ENCODE measurements at places on chromosomes 12 and 14.

GRCh38 chr14:24437020-24437735, 5.4 kb downstream of the SDR39U1 start:
- DNase-seq = no peak

DNA sequence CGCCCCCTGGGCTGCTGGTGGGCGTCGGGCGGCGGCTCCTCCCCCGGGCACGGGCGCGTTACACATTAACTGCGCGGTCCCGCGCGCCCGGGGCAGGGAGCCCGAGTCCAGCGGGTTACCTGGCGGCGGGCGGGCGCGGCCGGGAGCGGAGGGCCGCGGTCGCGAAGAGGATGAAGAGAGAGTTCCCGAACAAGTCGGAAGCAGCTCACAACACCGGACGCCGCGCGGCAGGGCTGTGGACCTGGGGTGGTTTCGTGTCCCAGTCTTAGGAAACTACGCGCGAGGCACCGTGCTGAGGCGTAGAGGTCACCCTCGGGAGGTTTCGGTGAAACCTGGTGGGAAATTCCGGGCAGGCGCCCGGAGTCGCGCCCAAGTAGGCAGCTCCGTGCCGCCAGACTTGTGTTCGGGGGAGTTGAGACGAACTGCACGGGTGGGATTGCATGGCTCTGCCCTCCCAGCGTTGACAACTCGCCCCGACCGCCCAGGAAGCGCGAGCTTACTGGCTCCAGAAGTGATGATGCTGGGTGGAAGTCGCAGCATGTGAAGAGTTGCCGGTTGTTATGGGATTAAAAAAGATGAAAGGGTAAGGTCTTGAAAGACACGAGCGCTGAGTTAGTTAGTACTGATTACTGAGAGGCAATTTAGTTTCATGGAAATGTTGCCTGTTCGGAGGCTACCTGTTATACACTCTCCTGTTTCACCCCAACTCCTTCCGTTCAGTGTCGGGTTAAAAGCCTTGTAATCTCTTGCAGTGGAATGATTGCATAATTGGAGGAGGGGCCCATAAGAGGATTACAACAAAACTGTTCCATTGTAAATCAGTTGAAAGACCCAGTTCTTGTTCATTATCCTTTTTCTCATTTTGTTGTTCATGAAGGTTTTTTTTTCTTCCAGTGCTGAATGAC, 879 bp downstream of the RAB3IP start:
- DNase-seq = peak; percentile 35

GRCh38 chr14:69014829-69015259, 35.7 kb upstream of the ACTN1 start:
- DNase-seq = no peak

DNA sequence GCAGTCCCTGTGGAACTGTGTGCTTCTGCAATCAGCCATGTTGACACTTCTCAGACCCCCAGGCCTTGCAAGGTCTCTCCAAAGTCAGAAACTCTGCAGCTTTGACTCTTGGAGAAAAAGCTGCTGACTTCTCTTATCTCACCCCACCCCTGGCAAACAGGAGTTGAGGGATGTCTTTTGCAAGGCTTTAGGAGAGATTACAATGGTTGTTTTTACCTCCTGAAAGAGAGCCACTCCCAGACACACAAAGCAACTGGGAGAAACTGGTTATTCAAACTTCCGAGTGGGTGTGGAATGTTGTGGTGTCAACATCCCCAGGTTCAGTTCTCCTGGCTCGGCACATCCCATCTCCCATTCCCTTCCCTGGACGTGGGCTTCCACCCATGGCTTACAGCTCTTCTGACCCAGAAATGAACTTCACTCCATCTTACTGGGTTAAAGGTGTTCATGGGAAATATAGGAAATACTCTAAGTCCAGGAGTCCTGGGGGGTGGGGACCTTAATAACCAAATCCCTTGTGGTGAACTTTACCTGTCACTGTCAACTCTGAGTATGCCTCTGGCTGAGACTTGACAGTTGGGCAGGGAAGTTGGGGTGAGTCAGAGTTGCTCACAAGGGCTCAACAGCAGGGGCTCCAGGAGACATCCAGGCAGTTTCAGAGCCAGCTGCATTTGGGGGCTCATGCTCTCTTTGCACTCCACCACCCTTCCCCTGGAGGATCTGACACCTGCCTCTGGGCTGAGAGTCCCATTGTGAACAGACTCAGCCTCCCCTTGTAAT, 41.9 kb downstream of the CCDC177 start:
- DNase-seq = no peak

- DNase-seq = no peak
Measured at GRCh38 chr14:90743826-90744225, 72.4 kb downstream of the TTC7B start.

DNA sequence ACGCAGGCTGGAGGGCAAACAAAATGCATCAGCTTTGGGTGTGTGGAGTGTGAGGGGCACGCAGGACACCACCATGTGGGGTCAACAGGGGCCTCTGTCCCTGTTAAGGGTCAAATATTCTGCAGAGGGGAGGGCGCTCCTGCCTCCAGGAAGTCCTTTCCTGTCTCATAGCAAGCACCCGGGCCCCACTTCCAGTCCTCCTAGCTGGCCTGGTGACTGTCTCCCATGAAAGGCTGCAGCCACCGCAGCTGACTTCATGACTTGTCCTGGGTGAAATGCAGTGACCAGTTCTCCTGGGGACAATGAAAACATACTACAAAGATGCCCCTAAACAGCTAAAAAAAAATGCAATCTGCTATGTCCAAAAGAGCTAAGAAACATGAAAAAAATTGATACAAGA, 53.6 kb downstream of the LGMN start:
- DNase-seq = no peak

GRCh38 chr12:65634061-65634460, 190.2 kb upstream of the HMGA2 start:
- DNase-seq = no peak

- no peak for DNase-seq
Measured at GRCh38 chr12:122871851-122872780, 23.8 kb downstream of the VPS37B start.

DNA sequence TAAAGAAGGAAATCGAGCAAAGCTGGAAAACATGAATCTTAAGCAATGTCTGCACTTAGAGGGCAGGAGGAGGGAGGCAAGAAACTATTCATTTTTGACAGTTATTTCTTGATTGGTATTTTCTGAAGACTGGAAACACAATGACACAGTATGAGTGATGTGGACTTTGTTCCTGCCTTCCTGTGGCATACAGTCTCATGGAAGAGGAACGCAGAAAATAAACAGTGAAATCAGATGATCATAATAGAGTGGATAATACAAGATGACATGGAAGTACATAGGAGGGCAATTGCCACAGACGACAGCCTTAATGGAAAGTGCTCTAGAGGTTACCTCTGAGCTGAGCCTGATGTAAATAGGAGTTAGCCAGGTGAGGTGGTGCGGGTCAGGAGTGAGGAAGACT, 140.4 kb upstream of the MAX start:
- DNase-seq = no peak

GRCh38 chr14:103492156-103492925, 30.3 kb downstream of the CKB start:
- no peak for DNase-seq

GRCh38 chr12:89160716-89161123, 191.6 kb downstream of the DUSP6 start:
- DNase-seq = no peak

DNA sequence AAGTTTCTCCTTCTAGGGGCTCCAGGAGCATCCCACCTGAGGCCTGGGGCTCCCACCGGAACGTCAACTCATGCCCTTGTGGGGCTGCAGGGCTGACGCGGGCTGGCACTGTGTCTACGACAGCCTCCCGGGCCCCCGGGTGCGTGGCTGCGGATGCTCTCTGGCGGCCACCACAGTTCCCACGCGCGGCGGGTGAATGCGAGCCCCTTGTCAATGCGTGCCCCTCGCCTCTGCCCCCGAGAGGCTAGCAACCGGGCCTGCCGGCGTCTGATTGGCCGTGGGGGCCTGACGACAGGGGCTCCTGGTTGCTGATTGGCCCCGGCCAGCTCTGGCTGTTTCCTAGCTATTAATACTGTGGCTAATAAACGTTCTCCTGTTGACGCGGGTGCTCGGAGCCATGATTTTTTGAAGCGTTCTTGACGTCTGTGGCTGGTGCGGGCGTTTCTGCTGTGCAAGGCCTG, 1.8 kb upstream of the MEG3 start:
- DNase-seq = no peak

DNA sequence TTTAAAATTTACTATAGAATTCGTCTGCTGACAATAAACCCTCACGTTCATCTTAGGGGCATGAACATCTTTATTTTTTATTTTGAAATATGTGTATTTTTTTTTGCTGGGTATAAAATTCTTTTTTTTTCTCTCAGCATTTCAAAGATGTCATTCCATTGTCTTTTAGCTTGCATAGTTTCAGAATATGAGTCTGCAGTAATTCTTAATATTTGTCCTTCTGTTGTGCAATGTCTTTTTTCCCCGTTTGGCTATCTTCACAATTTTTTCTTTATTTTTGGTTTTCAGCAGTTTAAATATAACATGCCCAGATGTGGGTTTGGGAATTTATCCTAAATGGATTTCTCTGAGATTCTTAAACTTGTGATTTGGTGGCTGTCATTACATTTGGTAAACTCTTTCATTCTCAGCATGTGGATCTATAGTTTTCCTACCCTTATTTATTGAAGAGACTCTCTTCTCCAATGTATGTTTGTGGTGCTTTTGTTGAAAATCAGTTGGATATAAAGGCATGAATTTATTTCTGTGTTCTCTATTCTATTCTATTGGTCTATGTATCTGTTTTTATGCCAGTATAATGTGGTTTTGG, 37.8 kb upstream of the PLBD1 start:
- no peak for DNase-seq

DNA sequence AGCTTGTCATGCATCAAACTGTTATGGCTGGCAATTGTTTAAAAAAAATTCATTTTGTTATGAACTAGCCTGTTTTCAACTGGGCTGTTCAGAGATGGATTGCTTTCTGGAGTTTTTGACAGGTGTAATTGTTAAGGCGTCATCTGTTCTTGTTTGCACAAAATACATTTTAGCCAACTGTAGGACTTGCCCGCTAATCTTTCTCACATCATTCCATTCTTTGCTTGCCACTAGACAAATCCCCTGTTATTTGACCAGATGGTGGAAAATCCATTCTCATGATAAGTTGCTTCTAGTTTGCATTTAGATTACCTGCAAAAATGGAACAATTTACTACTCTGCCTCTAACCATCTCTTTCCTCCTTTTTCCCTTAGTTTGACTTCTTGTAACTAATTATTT, 114.3 kb downstream of the NPAS3 start:
- no peak for DNase-seq

DNA sequence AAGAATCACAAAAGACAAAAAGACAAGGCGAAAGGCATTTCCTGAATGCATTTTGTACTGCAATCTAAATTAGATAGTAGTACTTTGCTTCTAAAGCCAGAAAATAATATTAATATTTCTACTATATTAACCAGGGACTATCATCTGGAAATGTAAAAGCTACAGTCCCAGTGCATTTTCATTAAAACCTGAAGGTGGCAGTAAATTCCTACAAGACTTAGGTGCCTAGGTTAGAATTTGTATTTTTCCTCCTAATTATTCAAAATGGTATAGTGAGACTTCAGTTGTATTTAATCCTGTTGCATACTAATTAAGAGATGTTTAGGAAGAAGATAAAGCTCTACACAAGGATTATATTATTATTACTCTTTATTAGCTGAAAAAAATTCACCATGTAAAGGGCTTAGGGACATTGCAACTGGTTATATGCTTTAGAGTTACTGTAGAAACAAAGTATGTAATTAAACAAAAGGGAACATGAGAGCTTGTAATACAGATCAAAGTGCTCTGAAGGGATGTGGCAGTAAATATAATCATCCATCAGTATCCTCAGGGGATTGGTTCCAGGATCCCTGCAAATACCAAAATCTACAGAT, 53.6 kb downstream of the BRMS1L start:
- no peak for DNase-seq

GRCh38 chr14:95287176-95287754, 32.4 kb downstream of the CLMN start:
- no peak for DNase-seq

GRCh38 chr12:75909714-75910656, 121.6 kb downstream of the PHLDA1 start:
- no peak for DNase-seq

DNA sequence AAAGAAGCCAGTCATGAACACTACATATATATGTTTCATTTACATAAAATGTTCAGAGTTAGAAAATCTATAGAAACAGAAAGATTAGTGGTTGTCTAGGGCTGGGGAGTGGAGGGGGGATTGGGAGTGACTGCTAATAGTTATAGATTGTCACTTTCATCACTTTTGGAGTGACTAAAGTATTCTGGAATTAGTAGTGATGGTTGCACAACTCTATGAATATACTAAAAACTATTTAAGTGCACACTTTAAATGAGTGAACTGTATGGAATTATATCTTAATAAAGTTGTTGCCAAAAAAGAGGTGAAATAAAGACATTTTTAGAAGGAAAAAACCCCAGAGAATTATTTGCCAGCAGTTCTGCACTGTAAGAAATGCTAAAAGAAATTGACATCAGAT, 9.5 kb downstream of the CATSPERB start:
- DNase-seq = no peak

GRCh38 chr12:4954621-4955354, 45.1 kb downstream of the KCNA1 start:
- no peak for DNase-seq

DNA sequence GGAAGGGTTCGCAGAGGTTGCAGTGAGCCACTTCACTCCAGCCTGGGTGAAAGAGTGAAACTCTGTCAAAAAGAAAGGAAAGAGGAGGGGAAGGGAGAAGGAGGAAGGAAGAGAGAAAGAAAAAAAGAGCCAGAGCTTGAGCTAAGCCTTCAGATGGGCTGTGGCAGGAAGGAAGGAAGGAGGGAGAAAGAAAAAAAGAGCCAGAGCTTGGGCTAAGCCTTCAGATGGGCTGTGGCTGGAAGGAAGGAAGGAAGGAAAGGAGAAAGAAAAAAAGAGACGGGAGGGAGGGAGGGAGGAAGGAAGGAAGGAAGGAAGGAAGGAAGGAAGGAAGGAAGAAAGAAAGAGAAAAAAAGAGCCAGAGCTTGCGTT, 13.6 kb upstream of the ANKRD9 start:
- DNase-seq = no peak

- no peak for DNase-seq
Measured at GRCh38 chr12:58026897-58027891, 85.8 kb downstream of the ATP23 start.

- no peak for DNase-seq
Measured at GRCh38 chr12:113238309-113238708, 17.0 kb downstream of the TPCN1 start.

All from stimulated activated CD8-positive, alpha-beta memory T cell treated with anti-CD3 and anti-CD28 coated beads, Interleukin-7, amount 100 ng/mL, for 1 hour (primary cell).